NCI-H1436 treated with DMSO at 0.1 percent for 48 hours (cell line): ENCODE measurements at places on chromosomes 16 and 17.

DNA sequence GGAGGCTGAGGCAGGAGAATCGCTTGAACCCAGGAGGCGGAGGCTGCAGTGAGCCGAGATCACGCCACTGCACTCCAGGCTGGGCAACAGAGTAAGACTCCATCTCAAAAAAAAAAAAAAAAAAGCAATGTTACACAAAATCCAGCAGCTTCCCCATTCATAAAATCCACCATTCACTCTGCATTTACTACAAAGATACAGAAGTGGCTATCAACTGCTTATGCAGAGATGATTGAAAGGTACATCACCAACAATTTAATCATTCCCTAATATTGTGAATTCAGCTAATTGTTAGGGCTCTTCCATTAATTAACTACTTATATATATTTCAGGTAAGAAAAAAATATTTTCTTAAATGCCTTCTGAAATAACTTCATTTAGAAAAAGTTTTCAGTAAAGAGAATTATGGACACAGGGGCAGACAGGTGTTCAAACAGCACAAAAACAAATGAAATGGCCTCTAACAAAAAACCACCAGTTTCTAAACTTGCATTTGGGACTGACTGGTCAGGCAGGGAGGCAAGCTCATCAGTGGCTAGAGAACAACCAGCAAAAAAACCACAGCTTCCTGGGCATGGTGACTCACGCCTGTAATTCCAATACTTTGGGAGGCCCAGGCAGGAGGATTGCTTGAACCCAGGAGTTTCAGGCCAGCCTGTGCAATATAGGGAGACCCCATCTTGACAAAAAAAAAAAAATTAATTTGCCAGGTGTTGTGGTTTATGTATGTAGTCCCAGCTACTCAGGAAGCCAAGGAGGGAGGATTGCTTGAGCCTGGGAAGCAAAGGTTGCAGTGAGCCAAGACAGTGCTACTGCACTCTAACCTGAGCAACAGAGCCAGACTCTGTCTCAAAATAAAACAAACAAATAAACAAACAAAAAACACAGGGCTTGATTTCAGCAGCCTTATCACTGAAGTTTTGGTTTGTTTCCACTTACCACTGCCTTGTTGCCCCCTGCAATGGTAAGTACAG, 26.3 kb downstream of the ERN1 start:
- DNase-seq, result no peak

DNA sequence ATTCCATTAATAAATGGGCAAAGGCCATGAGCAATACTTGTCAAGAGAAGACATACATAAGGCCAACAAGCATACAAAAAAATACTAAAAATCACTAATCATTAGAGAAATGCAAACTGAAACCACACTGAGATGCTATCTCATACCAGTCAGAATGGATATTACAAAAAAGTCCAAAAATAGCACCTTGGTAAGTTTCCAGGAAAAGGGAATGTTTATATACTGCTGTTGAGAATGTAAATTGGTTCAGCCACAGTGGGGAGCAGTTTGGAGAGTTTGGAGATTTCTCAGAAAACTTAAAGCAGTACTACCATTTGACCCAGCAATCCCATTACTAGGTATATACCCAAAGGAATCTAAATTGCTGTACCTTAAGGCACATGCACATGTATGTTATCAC, 467.7 kb downstream of the CDH11 start:
- no peak for DNase-seq

- no peak for DNase-seq
Measured at GRCh38 chr16:56309008-56309407, 116.3 kb downstream of the AMFR start.

- no peak for DNase-seq
Measured at GRCh38 chr17:68089881-68090280, 54.3 kb downstream of the KPNA2 start.

DNA sequence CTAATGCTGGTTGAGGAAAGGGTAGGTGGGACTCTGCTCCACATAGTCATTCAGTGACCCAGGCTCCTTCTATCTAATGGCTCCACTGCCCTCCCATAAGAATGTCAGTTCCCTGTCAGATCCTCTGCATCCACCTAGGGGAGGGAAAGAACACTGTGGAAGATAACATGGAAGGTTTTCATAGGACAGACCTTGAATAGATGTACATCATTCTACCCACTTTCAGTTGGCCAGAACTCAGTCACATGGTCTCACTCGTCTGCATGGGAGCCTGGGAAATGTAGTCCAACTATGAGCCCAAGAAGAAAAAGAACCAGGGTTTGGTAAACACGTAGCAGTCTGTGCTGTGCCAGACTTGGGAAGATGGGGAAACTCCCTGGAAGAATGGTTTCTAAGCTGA, 27.1 kb upstream of the SCNN1B start:
- no peak for DNase-seq

GRCh38 chr17:21282231-21282630, 2.3 kb upstream of the MAP2K3 start:
- DNase-seq, result no peak

DNA sequence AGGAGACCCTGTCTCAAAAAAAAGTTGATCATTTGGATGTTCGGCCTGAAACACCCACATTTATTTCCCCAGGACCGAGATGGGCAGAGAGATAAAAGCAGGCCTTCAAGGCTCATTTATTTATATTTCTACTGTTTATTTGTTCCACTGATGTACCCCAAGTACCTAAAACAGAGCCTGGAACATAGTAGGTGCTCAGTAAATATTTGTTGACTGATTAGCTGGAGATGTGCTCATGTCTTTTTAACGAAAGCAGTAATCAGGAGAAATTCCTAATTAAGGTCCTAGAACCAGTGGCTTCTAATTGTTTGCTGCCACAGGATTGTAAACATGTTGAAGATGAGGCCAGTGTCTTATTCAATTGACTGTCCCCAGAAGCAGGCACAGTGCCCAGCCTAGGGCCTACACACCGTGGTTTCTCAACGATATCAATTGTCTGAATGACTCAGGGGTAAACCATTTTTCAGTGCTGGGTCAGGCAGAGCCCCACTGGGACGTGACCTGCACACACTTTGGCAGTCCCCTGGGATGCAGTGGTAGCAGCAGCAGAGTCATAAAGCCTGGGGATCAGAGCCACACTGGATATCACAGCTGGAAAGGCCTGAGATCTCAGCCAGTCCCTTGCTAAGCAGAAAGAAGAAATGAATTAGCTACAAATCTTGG, 34.8 kb downstream of the SOST start:
- DNase-seq, result no peak

DNA sequence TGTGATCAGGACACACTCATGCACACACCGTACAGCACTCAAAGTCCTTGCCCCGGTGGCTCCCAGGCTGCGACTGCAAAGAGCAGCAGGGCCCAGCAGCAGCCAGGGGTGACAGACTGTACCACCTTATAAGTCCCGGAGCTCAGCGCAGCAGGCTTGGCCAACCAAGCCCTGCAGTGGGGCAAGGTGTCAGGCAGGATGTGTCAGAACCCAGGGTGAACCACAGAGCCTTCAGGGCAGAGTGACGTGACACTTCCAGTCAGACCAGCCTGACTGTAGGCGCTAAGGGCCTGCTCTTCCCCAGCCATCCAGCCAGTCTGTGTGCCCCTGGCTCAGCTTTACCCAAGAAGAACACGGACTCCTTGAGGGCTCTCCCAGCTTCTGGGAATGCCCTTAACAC, 204.1 kb downstream of the COPRS start:
- no peak for DNase-seq

- DNase-seq, result no peak
Measured at GRCh38 chr16:74035816-74036215, 260.8 kb upstream of the PSMD7 start.

DNA sequence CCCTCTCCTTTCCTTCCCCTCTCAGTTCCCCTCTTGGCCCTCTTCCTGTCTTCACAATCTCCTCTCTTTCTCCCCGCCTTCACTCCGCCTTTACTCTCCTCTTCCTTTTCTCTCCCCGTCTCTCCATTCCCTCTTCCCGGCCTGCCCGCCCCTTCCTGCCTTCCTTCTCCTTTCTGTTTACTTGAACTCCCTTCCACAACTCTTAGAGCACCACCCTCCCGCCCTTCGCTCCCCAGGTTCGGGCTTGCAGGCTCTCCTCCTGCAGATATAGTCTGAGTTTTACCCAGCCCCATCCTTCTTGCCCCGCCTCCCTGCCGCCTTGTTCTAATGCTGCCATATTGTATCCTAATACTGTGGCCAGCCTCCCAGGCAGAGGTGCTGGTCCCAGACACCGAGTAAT, 201.5 kb upstream of the N4BP1 start:
- DNase-seq, result no peak

GRCh38 chr17:21167303-21167702, 40.5 kb downstream of the DHRS7B start:
- no peak for DNase-seq

- DNase-seq, result no peak
Measured at GRCh38 chr17:65065906-65066305, 9.4 kb upstream of the GNA13 start.

DNA sequence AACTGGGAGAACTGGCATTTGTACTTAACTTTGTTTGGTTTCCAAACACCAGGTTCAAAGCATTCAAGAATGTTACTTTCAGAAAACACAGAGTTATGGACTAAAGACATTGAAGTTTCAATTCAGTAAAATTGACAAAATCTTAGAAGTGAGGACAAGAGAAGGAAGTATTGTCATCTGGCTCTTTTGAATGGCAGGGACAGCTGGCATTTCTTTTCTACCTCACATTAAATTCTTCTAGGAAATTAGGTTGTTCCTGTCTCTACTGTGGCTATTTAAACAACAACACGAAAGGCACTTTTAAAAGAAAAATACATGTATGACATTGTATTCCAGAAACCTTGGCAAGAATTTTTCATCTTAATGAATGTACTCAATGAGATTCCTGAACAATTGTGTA, 600.0 kb upstream of the CA10 start:
- DNase-seq, result no peak

DNA sequence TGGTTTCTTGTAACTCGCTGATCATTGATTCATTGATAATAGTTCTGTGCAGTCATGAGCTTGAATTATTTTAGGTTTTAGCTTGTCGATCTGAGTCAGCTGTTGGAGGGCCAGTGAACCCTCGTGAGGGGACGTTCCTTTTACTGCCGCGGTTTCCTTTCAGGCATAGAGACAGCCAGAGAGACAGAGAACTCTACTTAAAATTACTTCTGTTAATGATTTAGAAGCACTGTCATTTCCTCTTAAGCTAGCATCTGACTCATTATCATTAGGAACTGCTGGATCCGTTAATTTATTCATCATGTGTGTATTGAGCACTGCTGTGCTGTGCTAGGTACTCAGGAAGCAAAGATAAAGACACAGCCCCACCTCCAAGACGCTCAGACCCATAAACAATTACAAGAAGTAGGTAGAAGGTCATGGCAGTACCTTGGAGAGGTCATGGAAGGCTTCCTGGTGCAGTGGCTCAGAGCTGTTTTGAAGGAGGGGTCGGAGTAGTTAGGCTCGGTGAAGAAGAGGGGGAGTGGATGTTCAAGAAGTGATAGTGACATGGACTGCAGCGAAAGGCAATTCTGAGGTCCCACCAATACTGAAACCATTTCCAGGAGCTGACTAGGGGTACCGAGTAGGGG, 3.3 kb downstream of the PGS1 start:
- DNase-seq, result no peak

- no peak for DNase-seq
Measured at GRCh38 chr17:80729016-80729415, 184.4 kb downstream of the RPTOR start.

- DNase-seq, result no peak
Measured at GRCh38 chr17:8458128-8458527, 22.4 kb downstream of the NDEL1 start.

DNA sequence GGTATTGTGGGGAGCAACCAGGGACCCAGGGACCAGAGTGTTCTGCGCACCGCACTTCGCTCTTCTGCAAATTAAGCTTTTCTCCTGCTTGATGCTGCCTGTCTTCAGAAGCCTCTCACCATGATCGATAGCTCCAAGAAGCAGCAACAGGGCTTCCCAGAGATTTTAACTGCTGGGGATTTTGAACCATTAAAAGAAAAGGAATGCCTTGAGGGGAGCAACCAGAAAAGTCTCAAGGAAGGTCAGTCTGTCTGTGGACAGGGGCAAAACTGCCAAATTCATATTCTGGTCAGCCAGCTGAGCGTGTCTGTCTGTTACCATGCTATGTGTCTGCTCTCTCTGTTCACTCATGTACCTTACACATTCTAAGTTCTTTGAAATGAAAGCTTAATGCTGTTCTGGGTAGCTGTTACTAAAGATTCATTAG, 115.7 kb downstream of the MRTFB start:
- DNase-seq, result no peak

GRCh38 chr16:1494711-1495110, 1.6 kb downstream of the TELO2 start:
- DNase-seq, result no peak

GRCh38 chr17:21815352-21816063, 123.2 kb downstream of the KCNJ18 start:
- DNase-seq, result no peak

DNA sequence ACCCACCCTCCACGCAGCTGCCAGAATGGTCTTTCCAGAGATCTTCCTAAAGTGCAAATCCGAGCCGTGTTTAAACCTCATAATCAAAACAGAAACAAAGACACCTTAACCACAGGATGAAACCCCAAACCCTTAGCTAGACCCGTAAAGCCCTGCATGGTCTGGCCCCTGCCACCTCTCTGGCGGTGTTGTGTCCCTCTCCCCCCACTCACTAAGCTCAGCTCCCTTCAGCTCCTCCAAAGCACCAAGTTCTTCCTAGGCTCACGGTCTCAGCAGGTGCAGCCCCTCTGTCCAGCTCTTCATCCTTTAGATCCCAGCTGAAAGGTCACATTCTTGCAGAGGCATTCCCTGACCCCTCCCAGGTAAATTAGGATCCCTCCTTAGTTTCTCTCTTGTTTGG, 4.4 kb upstream of the NXPH3 start:
- no peak for DNase-seq

DNA sequence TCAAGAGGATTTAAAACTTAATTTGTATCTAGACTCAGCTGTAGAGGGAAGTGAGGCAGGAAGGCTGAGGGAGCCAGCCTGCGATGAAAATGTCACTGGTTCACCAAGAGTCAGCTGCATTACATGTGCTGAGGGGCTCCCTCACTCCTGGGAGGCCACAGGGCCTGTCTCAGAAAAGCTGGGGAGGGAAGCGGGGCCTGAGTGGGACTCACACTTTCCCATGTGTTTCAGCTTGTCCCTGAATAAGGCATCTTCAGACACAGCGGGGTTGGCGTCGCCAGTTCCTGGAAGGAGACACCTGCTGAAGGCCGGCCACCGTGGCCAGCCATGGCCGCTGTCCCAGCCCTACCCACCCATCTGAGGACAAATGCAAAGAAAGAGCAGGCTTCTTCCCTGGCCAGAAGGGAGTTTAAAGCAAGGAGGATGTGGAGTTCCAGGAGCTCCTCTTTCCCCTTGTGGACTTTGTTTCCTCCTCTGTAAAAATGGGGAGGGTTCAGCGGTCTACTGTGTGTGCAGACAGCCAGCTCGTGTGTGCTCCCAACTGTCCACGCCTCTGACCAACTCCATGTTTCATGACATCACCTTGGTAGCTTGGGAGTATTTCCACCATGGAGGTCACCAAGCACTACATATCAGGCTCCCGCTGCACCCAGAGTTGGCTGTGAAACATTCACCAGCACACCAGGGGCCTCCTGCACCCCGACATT, 19.2 kb upstream of the MRPS23 start:
- no peak for DNase-seq

GRCh38 chr16:90020838-90021382, 1.7 kb upstream of the DBNDD1 start:
- no peak for DNase-seq
